ENCODE measurements at places on chromosomes 16 and 17.

DNA sequence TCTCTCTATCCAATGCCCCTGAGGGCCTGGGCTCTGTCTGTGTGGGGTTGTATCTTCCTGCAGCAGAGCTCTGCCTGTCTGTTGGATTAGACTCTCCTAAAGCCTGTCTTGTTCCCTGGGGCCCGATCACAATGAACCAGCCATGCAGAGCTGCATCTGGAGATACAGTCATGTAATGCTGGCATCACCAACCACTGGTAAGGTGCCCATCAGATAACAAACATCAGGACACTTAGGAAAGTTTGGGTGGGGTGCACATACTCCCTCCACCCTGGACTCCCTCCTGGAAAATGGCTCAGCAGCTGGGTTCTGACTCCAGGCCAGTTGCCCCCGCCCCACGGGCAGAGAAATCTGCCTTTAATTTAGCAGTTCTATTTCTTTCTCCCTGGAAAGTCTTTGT, 61.3 kb upstream of the BRD7 start:
- no peak for DNase-seq

GRCh38 chr16:3934491-3935181, 54.1 kb upstream of the CREBBP start:
- DNase-seq, result no peak

- no peak for DNase-seq
Observed at GRCh38 chr16:66619534-66620428, 15.3 kb downstream of the CMTM3 start.

GRCh38 chr16:1057252-1057932, 15.2 kb upstream of the SSTR5 start:
- DNase-seq, result no peak

DNA sequence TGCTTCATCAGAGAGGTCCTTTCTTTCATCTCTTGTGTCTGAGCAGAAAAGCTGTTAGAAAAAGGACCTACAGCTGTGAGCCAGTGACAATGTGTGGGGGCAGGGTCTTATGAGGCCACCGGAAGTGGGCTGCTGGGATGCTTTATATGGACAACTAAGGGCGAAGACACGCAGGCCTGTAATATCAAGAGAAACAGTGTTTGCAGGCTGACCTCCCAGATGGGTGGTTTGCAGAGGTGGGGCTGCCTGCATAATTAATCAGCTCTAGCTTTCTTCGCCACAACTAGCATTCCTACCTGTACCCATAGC, 30.4 kb upstream of the SALL1 start:
- DNase-seq, result no peak

GRCh38 chr17:57327176-57327970, 71.0 kb downstream of the MSI2 start:
- no peak for DNase-seq

- DNase-seq, result no peak
Observed at GRCh38 chr17:6780886-6781285, 4.9 kb downstream of the FBXO39 start.

GRCh38 chr16:84362471-84362941, 5.8 kb upstream of the ATP2C2 start:
- no peak for DNase-seq

GRCh38 chr16:79547085-79547484, 53.5 kb downstream of the MAF start:
- DNase-seq, result no peak

- no peak for DNase-seq
Observed at GRCh38 chr17:2862197-2862596, 66.0 kb downstream of the RAP1GAP2 start.

- DNase-seq, result no peak
Observed at GRCh38 chr17:48095611-48096010, 5.7 kb downstream of the CBX1 start.

DNA sequence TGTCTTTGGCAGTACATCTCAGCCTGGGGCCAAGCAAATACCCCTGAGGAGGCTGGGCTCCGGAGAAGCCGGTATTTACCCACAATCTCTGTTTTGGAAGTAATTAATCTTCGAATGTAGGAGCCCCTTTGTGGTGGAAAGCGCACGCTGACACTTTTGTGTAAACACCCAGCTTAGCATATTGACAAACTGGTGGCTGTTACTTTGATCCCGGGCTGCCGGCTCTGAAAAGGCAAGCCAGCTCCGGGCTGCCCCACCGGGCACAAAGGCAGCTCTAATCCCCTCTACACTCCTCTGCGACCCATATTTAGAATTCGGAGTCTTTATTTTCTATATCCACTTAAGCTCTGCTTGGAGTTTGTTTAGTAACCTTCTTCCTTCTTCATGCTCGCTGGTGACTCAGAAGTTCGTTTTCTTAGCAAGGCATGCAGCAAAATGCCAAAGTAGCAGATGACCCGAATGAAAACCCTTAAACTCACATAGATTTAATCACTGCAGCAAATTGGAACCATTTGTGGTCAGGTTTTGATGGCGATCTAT, 144.0 kb upstream of the IRX3 start:
- DNase-seq, result no peak

GRCh38 chr17:79749156-79749815, 18.5 kb downstream of the ENPP7 start:
- no peak for DNase-seq

GRCh38 chr17:16459855-16460550, 32.0 kb downstream of the LRRC75A start:
- DNase-seq, result no peak

DNA sequence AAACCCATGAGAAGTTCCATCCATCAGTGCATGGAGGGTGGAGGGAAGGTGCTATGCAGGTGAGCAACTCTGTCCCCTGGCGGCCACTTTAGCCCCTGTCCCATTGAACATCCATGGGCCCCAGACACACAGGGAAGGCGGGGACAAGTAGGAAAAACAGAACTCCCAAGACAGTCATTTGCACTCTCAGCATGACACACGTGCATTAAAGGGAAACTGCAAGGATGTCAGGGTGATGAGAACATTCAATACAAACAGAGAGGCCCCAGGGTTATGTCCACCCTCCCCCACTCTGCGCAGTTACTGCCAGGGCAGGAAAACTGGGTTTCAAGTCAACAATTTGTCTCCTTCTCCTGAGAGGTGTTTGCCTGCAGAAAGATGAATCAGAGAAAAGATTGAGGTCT, 44.0 kb upstream of the AKTIP start:
- DNase-seq, result peak; percentile 15

GRCh38 chr16:24214992-24215391, 41.1 kb upstream of the CACNG3 start:
- no peak for DNase-seq

GRCh38 chr17:78532922-78533640, 44.1 kb downstream of the DNAH17 start:
- peak; percentile 27 for DNase-seq

DNA sequence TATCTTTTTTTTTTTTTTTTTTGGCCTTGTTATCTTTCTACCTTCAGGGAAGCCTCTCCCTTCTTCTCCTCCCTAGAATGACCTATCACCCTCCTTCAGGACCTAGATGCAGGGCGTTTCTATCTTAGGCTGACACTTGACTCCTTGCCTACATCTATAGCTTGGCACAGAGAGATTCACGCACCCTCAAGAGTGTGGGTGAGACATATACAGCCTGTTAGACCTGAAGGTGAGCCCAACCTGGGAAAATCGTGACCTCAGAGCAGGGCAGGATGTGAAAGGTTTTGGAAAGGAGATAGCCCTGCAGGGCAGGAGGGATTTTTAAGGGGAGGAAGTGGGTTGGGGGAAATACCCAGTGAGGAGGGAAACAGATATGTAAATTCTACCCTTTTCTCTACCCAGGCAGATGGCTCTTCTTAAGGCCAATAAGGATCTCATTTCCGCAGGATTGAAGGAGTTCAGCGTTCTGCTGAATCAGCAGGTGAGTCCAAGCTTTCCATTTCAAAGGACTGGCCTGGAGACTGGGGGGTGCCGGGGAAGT, at the start of gene AHSP:
Gene AHSP, plus strand, starts transcription at position 167 of the 541 bp plus-strand sequence. Its CDS starts 240 bp downstream, at position 407.
- DNase-seq, result no peak

DNA sequence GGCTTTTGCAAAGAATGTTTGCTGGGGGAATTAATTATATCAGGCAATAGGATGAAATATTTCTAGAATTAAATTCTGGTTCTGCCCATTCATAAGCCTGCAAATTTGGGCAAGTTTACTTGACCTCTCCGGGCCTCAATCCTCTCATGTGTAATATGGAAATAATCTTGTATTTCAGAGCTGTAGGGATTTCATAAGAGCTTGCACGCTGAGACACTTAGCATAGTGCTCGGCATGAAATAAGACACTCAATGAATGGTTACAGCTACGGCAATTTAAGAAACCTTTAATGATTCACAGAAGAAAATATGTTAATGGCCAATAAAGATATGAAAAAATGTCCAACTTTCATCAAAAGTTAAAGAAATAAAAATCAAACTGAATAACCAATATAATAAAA, 40.6 kb upstream of the PITPNM3 start:
- no peak for DNase-seq

GRCh38 chr17:50186661-50187393, 14.6 kb downstream of the COL1A1 start:
- no peak for DNase-seq

- DNase-seq, result no peak
Observed at GRCh38 chr16:81994485-81994884, 16.8 kb downstream of the SDR42E1 start.

GRCh38 chr17:16217002-16217635, at the start of gene PIGL:
Gene PIGL, plus strand, starts transcription at chr17:16217210. Its CDS starts 17 bp downstream, at chr17:16217227.
- DNase-seq, result peak; percentile 91

DNA sequence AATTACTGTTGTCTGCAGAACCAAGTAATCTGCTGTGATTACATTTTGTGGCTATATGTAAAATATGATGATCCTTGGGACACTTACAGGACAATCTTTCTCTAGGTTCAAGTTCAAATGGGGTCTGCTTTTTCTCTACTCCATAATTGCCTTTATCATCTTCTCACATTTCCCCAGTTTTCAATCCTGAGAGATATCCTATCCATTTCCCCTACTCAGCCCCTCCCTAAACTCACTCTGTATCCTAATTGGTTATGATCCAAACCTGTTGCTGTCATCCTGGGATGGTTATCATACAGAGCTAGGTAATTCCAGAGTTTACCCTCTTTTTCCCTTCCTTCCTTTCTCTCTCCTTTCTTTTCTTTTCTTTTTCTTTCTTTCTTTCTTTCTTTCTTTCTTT, 100.5 kb upstream of the ELAC2 start:
- DNase-seq, result no peak

Data from HCT116 (cell line).